Stimulated activated CD4-positive, alpha-beta T cell treated with anti-CD3 and anti-CD28 coated beads, Interleukin-1b, Interleukin-23, amount 100 ng/mL, for 48 hours (primary cell): ENCODE measurements at places on chromosomes 12 and 14.

GRCh38 chr14:30204431-30204980, 276.9 kb upstream of the PRKD1 start:
- DNase-seq: no peak

- DNase-seq: no peak
Observed at GRCh38 chr14:94129758-94130414, 482 bp upstream of the IFI27L2 start.

DNA sequence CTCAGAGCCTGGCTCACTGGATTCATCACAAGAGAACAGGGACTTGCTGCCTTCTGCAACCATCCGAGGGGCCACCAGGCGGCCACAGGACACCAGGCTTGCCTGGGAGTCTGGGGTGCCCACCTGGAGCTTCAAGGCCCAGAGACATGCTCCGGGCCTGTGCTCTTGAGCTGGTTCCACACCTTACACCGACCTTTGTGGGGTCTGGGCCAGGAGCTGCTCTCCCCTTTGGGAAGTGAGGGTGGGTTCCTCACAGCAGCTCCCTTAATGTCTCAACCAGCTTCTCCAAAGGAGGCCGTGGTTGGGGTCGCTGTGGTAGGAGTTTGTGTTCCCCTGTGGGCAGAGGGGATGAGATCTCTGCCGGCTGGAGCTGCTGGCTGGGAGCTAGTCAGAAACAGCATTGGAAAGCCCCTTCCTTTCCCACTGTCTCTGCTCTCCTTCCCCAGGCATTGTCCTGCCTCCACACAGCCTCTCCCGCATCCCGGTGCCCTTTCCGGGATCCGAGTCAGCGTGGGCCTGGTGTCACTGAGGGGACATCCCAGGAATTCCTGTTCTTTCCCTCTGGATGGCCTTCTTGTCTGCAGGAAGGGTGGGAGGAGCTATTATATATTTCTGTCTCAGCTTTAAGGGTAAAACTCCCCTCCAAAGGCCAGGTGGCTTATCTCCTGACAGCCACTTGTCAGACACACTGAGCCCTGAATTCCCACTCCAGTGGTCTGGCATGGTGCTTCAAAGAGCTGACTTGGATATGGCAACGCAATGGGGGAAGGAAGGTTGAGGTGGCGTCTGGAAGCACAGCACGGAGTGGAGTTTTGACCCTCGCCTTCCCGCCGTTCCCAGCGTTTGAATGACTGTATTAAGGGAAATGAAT, 5.1 kb upstream of the PAPLN start:
- no peak for DNase-seq

- no peak for DNase-seq
Observed at GRCh38 chr12:1590221-1590979, 4.0 kb downstream of the FBXL14 start.

DNA sequence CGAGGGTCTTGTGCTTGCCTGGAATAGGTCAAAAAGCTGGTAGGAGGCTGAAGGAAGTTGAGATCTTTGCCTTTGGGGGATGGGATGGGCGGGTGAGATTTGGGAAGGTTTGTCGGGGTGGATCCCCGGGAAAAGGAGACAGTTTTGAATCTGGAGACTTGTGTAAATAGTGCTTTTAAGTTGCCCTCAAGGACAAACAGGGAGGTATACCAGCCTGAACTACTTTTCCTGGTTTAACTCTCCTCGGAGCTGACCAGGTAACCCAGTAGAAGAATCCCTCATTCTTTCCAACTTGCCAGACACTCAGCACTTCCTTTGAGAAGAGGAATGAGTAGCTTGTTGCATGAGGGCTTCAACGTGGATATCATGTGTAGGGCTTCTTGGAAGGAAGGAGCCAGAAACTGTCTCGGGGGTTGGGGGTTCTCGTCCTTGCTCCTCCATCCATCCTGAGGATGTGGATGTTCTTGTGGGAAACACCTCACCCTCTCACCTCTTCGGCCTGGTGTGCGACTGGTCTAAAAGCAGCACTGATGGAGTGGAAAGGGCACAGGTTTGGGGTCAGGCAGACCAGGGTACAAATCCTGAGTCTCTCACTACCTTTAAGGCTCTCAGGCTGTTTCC, 1.9 kb downstream of the TEAD4 start:
- no peak for DNase-seq

DNA sequence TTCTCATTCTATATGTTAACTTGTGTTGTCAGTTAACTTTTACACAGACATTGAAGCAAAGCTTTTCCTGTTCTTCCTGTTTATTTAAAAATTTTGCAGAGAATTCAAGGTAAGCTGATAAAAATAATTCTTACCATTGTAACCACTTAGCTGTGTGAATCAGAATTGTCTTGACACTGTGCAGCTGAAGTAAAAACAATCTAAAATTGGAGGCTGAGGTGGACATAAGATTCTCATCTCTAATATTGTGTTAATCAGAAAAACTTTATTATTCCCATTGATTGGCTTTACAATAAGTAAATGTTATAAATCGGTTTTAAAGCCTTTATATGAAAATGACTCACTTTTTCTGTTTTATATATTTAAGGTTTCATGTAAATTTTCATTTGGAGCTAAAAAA, 240.3 kb upstream of the PLEKHG7 start:
- DNase-seq: no peak

GRCh38 chr12:6478416-6478815, 7.9 kb upstream of the VAMP1 start:
- no peak for DNase-seq
